ENCODE measurements at places on chromosomes 7 and 10. TPM values are rescaled to one million over a fixed set of nuclear protein-coding genes. Genes with fewer than 3 reads are reported as not detected.
A peak's percentile ranks its signal among the peaks of the same experiment; 100 is the strongest.

HMX3 gene
- total RNA-seq: 0.26 TPM

DNA sequence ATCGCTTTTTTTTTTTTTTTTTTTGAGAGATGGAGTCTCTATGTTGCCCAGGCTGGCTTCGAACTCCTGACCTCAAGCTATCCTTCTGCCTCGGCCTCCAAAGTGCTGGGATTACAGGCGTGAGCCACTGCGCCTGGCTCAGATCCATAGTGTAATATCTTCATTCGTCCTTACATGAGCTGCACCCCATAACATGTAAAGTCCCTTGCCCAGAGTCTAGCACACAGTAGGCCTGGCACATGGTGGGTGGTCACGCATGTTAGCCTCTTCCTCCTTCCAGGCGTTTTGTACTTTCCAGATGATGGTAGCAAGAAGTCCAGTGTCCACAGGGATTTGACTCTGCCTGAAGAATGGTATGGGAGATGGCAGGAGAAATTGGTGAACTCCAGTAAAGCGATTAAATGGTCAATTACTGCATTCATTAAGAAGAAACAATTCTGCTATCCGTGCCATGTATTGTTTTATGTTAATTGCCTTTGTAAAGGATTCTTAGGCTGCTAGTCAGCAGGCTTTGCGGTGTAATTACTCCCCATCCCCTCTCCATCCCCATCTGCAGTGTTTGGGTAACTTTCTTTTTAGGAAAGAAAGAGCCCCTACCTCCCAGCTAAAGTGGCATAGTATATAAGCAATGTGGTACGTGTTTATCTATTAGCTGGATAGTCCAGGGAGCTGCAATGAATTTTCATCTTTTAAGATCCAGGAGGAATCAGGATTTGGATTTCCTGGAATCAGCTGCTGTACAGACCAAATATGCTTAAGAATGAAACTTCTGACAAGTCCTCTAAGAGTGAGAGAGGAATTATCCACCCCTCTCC, 1.2 kb downstream of the TPST1 start:
- DNase-seq: no peak
- peak overlapping the region; percentile 98 for H3K4me3 ChIP-seq
- H3K4me1 ChIP-seq: peaks cover 4% of the 10 kb centered on the region
- H3K27me3 ChIP-seq: no peaks in the 10 kb centered on the region

- H3K27ac ChIP-seq: no peak overlapping the region
- H3K27me3 ChIP-seq: no peaks in the 10 kb centered on the region
- H3K4me3 ChIP-seq: no peak overlapping the region
- no peaks in the 10 kb centered on the region for H3K4me1 ChIP-seq
- DNase-seq: no peak
- no peaks in the 10 kb centered on the region for H3K36me3 ChIP-seq
These were observed 107.4 kb downstream of the DNAJB6 start for GRCh38 chr7:157444011-157444842.

DNA sequence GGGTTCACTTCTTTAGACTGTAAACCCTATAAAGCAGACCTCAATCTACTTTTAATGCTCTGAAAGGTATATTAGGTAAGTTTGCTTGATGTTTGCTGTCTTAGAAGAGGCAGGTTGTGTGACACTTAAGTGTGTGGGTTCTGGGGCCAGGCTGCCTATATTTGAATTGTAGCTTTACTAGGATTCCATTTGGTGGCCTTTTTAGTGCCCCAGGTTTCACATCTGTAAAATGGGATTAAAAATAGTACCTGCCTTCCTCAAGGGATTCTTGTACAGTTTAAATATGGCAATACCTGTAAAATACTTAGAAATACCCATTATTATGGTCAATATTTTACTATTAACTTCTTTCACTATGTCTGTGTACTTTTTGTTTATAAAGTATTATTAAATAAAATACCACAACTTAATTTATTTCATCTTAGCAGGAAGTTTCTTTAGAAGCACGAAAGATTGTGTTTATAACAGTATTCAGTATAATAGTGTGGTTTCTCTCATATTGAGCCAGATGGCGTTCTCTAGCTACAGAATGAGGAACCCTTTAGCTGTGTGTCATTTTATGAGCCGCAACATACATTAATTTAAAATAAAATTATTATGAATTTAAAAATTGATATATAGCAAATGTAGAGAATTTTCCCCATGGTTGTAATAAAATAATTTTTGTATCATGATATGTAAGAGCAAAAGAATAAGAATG, 94.2 kb downstream of the CDK14 start:
- DNase-seq: no peak
- H3K4me3 ChIP-seq: no peak overlapping the region
- peaks cover 50% of the 10 kb centered on the region for H3K4me1 ChIP-seq
- no peaks in the 10 kb centered on the region for H3K27me3 ChIP-seq
- H3K36me3 ChIP-seq: no peaks in the 10 kb centered on the region

GRCh38 chr7:24425664-24426063, 141.7 kb downstream of the NPY start:
- DNase-seq: no peak
- no peaks in the 10 kb centered on the region for H3K27me3 ChIP-seq
- no peak overlapping the region for H3K4me3 ChIP-seq
- H3K36me3 ChIP-seq: no peaks in the 10 kb centered on the region
